ENCODE measurements at places on chromosomes 7 and 10.
A peak's percentile ranks its signal among the peaks of the same experiment; 100 is the strongest.

GRCh38 chr10:48671914-48672595, 12.6 kb upstream of the WDFY4 start:
- DNase-seq = no peak

DNA sequence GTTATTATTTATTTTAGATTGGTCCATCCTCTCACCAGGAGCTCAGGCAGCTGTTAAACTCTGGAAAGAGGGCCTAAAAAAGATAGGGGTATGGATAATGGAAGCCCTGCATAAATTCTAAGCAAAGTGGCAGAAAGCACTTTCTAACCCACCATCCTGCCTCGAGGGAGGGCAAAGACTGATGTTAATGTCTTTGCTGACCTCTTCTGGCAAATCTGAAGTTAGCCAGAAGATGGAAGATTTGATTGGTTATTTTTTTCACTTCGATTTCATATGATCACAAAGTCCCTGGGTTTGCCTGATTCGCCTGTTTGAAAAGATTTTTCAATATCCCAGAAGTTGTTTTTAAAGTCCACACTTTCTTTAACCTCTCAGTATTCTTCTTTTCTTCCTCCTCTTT, 24.8 kb downstream of the OR9A2 start:
- DNase-seq = no peak

GRCh38 chr7:44769376-44769775, 20.7 kb downstream of the ZMIZ2 start:
- DNase-seq = no peak

GRCh38 chr7:75623390-75624133, 115.2 kb downstream of the HIP1 start:
- DNase-seq = no peak

DNA sequence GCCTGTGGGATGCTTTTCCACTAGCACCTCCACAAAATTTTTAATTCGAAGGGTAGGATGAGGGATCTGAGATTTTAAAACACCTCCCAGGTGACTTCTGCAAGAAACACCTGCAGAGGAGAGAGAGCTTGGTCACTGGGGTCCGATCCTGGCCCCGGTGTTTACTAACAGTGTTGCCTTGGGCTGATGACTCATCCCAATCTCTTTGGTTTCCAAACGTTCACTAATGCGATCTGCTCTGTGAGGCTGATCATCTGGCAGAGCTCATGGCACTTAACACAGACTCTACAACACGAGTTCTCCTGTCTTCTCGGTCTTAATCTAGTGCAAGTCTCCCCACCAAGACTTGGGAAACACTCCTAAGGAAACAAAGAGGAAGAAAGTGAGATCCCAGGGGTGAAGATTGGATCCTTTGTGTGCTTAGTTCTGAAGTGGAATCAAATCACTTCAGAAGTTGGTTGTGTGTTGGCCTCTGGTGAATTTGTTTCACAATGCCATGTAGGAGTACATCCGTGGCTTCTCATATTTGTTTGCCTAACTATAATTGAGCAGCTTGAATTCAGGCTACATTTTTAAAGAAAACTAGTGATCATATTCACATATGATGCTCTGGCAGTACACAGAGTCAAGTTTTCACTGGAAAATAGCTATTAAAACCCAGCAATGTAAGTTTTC, 407.9 kb downstream of the NRG3 start:
- DNase-seq = no peak

GRCh38 chr10:118775478-118775877, 20.7 kb upstream of the CACUL1 start:
- DNase-seq = no peak

DNA sequence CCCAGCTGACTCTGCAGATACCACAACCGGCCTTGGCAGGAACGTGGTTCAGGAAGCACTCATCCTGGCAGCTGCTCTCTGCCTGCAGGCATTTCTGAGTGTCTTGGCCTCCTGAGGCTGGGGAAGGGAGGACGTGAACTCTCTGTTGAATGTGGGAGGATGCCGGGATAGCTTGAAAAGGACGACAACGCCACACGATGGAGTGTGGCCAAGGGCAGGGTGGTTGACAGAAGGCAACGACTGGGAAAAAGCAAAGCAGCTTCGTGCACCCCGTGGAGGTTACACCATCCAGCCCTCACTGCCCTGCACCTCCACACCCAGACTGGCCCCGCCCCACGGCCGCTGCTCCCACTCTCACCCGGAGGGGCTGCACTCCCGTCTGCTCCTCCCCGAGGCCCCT, 466.1 kb upstream of the FOXK1 start:
- DNase-seq = no peak

GRCh38 chr7:138455609-138456008, 4.5 kb upstream of the TRIM24 start:
- DNase-seq = no peak

GRCh38 chr10:75959209-75959608, 527.8 kb downstream of the LRMDA start:
- peak; percentile 62 for DNase-seq

DNA sequence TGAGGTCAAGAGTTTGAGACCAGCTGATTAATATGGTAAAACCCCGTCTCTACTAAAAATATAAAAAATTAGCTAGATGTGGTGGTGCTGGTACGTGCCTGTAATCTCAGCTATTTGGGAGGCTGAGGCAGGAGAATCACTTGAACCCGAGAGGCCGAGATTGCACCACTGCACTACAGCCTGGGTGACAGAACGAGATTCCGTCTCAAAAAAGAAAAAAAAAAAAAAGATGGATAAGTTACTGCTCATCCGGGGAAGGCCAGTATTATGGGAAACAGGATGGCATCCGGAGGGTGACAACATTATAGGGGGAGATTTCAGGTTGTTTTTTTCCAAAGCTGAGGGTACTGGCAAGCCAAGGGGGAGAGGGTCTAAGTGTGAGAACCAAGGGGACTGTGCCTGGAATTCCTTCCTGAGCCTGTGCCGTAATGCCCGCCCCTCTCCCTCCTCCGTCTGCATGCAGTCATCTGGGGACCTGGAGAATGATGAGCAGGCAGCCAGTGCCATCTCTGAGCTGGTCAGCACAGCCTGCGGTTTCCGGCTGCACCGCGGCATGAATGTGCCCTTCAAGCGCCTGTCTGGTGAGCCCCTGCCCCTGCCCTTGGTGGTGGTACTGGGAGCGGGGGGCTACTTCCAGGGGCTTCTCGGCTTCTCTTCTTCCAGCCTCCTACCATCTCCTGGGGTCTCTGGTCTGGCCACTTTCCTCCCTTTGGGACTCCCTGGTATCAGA, 4.4 kb downstream of the LAMTOR4 start:
- DNase-seq = no peak

DNA sequence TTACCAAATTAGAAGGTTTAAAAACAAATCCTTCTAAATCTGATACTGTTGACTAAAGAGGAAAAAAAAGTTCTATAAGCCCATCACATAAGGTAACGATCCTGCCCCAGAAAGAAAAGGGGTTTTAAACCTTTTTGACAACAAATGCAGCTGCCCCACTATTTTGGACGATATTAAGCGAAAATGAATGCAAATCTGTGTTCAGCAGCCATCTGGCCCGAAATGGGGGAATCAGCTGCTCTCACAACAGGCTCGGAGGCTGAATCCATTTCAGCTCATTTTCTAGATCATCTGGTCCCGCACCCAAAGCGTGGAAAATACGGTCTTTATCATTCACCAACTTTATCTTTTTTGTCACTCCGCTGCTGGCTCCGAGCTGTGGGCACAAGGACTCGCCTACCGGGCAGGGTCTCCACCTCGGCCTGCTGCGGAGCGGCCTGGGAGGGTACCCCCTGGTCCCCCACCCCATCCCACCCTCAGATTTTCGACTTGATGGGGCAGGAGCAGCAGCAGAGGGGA, 2.4 kb upstream of the EBF3 start:
- DNase-seq = no peak

DNA sequence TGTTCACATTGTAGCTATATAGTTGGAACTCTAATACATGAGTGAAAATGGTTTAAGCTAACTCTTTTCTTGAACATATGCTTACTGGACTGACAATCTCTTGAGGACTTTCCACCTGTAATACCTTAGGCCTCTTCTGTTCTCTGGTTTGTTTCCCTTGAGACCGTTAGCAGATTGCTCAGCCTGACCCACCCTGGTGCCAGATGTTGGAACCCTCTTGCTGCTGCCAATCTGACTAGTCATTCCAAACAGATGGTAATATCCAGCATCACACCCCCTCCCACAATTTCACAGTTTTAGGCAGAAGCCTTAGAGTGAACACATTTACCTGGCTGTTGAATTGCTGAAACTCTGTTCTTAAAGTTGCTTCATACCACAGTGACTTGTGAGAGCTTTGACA, 18.7 kb downstream of the CALD1 start:
- no peak for DNase-seq

DNA sequence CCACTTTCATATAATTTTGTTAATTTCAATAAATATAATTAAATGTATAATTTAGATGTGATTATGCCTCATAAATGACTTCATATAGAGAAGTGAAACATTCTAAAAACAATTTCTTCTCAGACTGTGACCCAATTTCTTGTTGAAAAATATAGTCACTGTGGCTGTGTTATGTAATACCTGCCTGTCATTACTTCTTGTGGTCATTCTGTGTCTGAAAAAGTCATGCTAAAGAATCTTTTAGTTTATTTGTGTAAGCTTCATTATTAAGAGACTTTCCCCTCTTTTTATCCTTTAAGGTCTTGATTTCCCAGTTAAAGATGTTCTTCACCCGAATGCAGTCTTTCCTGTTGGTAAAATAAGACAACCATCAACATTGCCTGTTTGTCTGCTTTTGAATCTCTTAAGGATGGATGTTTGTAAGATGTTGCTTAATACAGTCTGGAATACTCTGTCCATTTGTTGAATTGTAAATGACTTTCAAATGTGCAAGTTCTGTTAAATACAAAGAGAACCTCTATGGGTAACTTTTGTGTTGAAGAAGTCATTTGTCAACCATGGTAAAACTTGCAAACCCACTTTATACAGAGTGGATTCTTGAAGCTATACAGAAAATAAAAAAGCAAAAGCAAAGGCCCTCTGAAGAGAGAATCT, 16.0 kb downstream of the KAT6B start:
- no peak for DNase-seq

DNA sequence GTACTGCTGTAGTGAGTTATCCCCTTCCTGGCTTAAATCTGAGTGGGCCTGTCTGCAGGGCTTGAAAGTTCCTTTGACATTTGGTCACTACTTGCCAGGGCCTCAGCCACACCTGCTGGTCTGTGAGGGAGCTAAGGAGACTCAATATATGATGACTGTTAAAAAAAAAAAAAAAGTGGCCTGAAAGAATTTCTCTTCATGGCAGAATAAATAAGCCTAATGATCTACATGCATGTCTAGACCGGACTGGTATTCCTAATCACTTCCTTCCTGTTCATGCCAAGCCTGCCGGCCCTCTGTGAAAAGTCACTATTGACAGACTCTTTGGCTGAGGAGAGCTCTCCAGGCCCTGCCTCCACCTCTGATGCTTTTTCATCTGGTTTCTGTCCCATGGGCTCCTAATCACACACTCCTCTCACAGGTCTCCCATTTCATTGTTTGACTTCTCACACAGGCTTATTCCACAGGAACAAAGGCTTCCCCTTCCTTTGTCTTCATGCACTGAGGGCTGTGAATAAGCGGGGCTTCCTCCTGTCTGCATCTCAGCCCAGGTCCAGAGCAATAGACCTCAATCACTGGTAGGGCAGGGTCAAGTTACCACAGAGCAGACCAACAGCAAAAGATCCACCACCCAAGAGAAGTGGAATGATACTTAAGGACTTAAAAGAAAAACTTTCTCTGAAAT, 99.1 kb upstream of the SEC61G start:
- DNase-seq = no peak

DNA sequence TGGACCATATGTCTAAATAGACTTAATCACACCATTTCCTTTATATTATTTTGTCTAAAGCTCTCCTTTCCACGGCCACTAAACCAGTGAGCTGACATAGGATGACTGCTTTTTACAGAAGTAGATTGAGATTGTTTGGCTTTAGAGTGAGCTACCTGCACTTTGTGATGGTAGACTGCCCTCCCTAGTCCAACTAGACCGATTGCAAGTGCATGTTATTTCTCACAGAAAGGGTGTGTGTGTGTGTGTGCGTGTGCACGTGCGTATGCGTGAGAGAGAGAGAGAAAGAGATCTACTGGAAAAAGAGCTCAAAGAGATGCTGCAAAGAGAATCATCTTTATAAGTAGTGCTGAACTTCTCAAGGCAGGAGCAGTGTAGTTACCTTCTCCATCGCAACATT, 60.7 kb downstream of the VCL start:
- DNase-seq = no peak

DNA sequence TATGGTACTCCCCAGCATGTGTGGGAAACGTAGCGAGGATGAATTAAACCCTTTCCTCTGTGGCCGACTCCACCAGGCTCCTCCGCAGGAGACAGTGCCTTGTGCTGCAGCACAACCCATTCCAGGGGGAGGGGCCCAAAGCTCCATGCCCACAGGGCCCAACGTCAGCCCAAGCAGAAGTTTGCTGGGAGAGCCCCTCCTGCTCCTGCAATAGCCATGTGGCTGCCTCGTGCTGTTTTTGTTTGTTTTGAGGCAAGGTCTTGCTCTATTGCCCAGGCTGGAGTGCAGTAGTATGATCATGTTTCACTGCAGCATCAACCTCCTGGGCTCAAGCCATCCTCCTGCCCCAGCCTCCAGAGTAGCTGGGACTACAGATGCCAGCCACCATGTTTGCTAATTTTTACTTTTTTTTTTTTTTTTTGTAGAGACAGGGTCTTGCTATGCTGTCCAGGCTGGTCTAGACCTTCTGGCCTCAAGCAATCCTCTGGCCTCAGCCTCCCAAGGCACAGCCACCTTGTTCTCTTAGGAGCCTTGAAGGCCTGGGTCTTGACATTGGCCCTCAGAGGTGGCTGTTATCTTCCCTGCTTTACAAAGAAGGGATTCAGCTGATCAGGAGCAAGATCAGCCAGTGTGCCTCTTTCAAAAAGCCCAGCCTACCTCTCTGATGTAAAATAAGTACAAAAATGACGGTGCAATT, 102.8 kb downstream of the DYNC2I1 start:
- no peak for DNase-seq

DNA sequence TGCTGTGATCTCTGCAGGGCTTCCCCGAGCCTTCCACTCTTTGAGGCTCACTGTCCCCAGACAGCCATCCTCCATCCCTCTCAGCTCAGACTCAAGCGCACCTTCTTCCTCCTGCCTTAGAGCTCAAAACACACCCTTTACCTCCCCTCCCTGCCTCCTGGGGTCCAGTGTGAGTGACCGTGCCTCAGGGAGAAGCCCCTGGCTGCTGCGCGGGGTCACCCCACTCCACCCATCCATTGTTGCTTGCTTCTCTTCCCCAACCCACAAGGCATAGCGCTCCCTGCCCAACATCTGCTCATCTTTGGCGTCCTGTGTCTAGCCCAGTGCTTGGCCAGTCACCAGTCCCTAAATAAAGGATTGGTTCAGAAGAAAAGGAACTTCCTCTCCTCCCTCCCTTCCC, 170.3 kb downstream of the TCERG1L start:
- no peak for DNase-seq
